ENCODE measurements at places on chromosomes 12 and 14. TPM values are rescaled to one million over a fixed set of nuclear protein-coding genes. Genes with fewer than 3 reads are reported as not detected.

The C14orf180 gene
- 3.7 TPM for total RNA-seq

The SDR9C7 gene
- total RNA-seq, result not detected

The BDKRB2 gene
- 2.6 TPM for total RNA-seq

The OTOGL gene
- 0.52 TPM for total RNA-seq

The MMP14 gene
- 96.0 TPM for total RNA-seq

The KLHL33 gene
- total RNA-seq, result 2.1 TPM

The FAIM2 gene
- 1.6 TPM for total RNA-seq

The CPNE6 gene
- total RNA-seq, result not detected

The PRKD1 gene
- total RNA-seq, result 30.3 TPM

The IL31 gene
- total RNA-seq, result not detected

The LALBA gene
- not detected for total RNA-seq

The NCAPD2 gene
- 23.0 TPM for total RNA-seq

The ACRBP gene
- total RNA-seq, result 1.0 TPM

The KRT73 gene
- under 0.01 TPM for total RNA-seq

The BCAT1 gene
- total RNA-seq, result 33.4 TPM

The RNU6-8 gene
- not detected for total RNA-seq

The CLEC2A gene
- total RNA-seq, result not detected

The GLT1D1 gene
- 0.52 TPM for total RNA-seq

The NANOG gene
- total RNA-seq, result 0.52 TPM

The CLEC1B gene
- not detected for total RNA-seq

The OR6J1 gene
- total RNA-seq, result not detected

The PARPBP gene
- total RNA-seq, result 4.7 TPM

The ABCD2 gene
- total RNA-seq, result 1.0 TPM

The RPS6KL1 gene
- total RNA-seq, result 3.1 TPM

The PRPH gene
- 2.6 TPM for total RNA-seq

The GPD1 gene
- 104 TPM for total RNA-seq

The OAS3 gene
- 6.3 TPM for total RNA-seq

The AJUBA gene
- 77.8 TPM for total RNA-seq

The LYSET gene
- 7.3 TPM for total RNA-seq

The CD163 gene
- total RNA-seq, result 23.0 TPM

The KRT3 gene
- not detected for total RNA-seq

The CD9 gene
- 62.6 TPM for total RNA-seq

The ENDOU gene
- total RNA-seq, result 1.0 TPM

The FSCB gene
- total RNA-seq, result not detected

The KSR2 gene
- total RNA-seq, result under 0.01 TPM

The PYGL gene
- total RNA-seq, result 32.9 TPM

The TAS2R10 gene
- total RNA-seq, result 2.1 TPM

The TSPAN11 gene
- total RNA-seq, result 7.3 TPM

The MGP gene
- total RNA-seq, result 292 TPM

The P2RX2 gene
- not detected for total RNA-seq

The KLRB1 gene
- total RNA-seq, result 0.52 TPM

The REM2 gene
- under 0.01 TPM for total RNA-seq

The CCDC175 gene
- not detected for total RNA-seq

The FAM181A gene
- not detected for total RNA-seq

The NFE2 gene
- 5.2 TPM for total RNA-seq

The JAG2 gene
- 33.9 TPM for total RNA-seq

The RPL10L gene
- not detected for total RNA-seq

The RERG gene
- total RNA-seq, result 4.7 TPM

The FIGNL2 gene
- 1.0 TPM for total RNA-seq

The B3GNT4 gene
- not detected for total RNA-seq

The RASSF9 gene
- 2.6 TPM for total RNA-seq
